Naive thymus-derived CD4-positive, alpha-beta T cell (primary cell): ENCODE measurements at places on chromosomes 5 and 9. TPM values are rescaled to one million over a fixed set of nuclear protein-coding genes. Genes with fewer than 3 reads are reported as not detected.

DNA sequence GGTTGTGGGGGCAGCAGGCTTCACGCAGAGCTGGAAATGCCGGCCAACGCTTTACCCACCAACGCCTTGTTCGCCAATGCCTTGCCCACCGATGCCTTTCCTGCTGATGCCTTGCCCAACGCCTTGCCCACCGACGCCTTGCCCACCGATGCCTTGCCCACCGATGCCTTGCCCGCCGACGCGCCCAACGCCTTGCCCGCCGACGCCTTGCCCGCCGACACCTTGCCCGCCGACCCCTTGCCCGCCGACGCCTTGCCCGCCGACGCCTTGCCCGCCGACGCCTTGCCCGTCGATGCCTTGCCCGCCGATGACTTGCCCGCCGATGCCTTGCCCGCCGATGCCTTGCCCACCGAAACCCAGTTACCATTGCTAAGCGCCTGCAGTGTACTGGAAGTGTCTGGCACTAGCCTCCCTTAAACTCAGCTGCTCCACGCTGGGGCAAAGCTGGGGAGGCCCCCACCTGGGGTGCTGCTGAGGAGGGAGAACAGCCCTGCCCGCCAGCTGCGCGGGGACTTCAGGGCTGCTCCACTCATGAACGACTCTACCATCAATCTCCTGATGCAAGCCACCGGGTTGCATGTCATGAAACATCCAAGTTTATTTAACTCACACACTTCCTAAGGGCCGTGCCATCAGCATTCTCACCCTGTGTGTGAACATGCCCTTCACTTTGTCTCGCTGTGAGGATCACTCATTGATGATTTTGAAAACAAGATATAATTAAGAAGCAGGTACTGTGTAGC is 1.8 kb downstream of the SLC6A18 start:
- no peaks in the 10 kb centered on the region for H3K27me3 ChIP-seq
- no peaks in the 10 kb centered on the region for H3K36me3 ChIP-seq
- no peak for DNase-seq
- H3K4me3 ChIP-seq, result no peak overlapping the region
- H3K4me1 ChIP-seq, result no peaks in the 10 kb centered on the region
- no peak overlapping the region for H3K27ac ChIP-seq

DNA sequence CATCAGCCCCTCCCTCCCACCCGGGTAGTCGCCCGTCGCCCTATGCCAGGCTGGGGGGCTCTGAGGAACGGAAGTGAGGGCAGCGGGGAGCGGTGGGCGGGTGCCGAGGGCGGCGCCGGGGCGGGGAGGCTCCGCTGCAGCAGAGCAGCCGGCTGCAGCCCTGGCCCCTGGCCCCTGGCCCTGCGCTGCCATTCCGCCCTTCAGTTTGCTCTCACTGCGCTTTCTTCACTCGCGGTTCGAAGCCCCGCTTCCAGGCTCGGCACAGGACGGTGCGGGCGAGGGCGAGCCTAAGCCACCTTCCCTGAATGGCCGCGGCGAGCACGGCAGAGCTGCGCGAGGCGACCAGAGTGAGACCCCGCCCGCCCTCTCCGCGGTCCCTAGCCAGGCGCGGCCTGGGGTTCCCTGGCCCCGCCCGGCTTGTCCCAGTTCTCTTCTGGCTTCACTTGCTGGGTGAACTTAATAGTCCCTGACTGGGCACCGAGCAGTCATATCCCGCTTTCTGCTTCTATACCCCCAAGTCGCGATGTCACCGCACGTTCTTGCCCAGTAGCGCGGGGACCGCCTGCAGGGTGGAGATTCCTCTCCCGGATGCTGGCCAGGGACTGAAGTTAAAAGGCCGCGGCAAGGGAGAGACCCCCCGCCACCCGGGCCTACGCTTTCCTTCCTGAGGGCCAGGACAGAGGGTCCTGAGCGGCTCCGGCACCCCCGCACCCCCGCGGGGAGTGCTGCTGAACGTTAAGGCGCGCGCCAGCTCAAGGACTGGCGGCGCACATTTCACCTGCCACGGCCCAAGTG is 623 bp upstream of the TRIM36 start:
- peaks cover 39% of the 10 kb centered on the region for H3K27me3 ChIP-seq
- H3K4me1 ChIP-seq, result peaks cover 9% of the 10 kb centered on the region

DNA sequence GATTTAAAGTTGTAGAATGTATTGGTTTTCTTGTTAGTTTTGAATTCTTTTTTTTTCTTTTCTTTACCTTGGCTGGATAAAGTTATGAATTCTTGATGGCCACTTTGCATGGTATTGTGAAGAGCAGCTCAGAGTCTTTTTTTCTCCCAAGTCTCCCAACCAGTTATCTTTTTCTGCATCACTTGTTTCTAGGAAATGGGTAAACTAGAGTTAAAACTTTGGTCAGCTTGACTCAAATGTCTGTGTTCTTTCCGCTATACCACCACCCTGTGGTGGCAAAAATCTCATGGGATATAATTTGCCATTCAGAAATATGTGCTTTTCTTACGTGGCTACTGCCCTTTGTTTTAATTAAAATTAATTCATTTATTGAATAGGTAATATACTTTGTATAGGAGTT is 113.2 kb downstream of the UNC13B start:
- H3K4me3 ChIP-seq, result no peak overlapping the region
- no peaks in the 10 kb centered on the region for H3K4me1 ChIP-seq
- H3K36me3 ChIP-seq, result no peaks in the 10 kb centered on the region
- no peaks in the 10 kb centered on the region for H3K27me3 ChIP-seq

DNA sequence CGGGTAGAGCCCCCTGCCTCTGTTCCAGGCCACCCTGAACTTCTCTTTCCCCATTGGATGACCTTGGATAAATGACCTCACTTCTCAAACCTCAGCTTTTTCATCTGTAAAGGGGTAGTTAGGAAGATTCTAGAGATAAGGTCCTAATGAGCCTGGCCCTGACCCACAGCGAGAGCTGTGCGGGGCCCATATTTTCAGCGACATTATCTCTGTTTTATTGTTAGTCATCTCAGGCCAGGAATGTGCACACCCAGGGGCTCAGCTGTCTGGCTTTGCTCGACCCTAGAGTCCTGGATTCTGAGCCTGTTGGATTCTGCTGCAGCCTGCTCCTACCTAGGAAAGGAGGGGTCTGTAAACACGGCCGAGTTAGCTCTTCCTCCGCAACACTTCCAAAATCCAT is 81.2 kb upstream of the LMX1B start:
- no peak for DNase-seq
- H3K4me1 ChIP-seq, result no peaks in the 10 kb centered on the region
- no peaks in the 10 kb centered on the region for H3K36me3 ChIP-seq
- no peak overlapping the region for H3K27ac ChIP-seq
- H3K4me3 ChIP-seq, result no peak overlapping the region

DNA sequence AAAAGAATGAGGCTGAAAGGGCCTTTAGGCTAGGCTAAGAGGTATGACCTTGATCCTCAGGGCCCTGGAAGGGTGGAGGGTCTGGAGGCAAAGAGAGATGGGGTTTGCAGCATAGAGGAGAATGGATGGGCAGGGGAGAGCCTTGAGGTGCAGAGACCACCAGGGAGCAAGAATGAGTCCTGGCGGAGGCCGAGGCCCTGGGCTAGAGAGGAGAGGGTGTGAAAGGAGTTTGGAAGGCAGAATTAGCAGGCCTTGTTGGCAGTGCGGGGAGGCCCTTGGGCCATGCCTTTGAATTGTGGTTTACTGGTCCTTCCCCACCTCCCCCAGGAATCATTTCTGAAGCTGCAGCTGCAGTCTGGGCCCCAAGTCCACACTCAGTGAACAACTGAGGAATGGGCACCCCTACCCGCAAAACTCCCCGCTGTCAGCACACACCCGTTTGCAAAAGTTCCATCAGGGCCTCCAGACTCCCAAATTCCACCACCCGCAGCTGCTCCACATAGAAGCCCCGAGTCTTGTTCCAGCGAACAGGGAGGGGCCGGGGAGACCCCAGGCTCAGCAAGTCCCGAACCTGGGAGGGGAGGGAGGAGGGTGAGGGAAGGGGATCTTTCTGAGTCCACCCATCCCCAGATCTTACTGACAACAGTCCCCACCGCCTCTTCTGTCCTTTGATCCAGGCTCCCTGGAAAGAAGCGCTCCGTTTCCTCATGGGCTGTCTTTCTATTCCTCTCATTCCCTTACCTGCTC is 2.1 kb downstream of the KIF12 start:
- no peak overlapping the region for H3K27ac ChIP-seq
- no peaks in the 10 kb centered on the region for H3K4me1 ChIP-seq
- no peaks in the 10 kb centered on the region for H3K27me3 ChIP-seq
- H3K36me3 ChIP-seq, result no peaks in the 10 kb centered on the region

DNA sequence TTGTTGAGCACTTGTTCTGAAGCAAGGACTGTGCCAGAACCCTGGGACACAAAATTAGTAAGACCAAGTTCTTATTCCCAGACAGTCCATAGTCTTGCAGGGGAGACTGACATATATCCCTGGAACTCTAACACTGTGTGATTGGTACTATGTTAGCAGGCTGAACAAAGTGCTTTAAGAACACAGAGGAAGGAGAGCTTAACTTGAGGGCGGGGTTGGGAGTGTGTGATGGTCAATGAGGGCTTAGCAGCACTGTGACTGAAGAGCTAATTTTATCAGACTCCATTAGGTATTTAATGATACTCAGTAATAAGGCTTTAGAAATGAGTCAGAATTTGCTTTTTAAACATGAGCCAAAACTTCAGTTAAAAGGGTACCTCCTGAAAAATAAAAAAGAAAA is 14.9 kb upstream of the SPATA24 start:
- H3K27me3 ChIP-seq, result no peaks in the 10 kb centered on the region
- H3K4me3 ChIP-seq, result no peak overlapping the region
- DNase-seq, result no peak
- H3K4me1 ChIP-seq, result peaks cover 21% of the 10 kb centered on the region
- no peaks in the 10 kb centered on the region for H3K36me3 ChIP-seq
- no peak overlapping the region for H3K27ac ChIP-seq

DNA sequence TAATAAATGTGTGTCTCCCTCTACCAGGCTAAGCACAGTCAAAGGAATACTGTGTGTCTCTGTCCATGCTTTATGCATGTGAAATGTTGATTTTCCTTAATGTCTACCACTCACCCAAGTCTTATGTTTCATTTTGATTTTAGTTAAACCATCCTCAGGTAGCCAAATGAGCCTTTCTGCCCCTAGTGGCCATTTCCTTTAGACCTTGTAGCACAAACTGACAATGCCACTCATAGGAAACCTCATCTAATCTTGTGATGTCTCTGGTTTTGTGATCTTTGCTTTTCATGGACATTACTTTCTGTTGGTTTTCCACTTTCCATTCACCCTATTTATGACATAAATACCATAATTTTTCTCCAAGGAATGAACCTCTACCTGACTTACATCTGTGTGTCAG is 820.8 kb downstream of the MAT2B start:
- no peak for DNase-seq
- no peaks in the 10 kb centered on the region for H3K27me3 ChIP-seq
- H3K4me3 ChIP-seq, result no peak overlapping the region
- H3K4me1 ChIP-seq, result no peaks in the 10 kb centered on the region

DNA sequence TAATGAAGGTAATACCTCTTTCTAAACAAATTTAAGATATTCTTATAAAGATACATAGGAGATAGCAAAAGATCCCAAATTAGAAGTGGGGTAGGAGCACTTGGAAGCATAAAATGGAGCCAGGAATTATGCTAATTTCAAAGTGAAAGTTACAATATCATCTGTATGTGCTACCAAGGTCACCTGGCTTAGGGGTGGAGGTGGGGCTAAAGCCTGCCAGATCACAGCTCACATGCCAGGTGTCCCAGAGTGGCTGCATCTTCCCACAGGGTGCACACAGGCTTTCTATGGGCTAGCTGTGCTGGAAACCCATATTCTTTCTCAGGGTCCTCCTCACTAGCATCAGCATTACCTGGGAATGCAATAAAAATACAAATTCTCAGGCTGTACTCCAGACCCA is 118.2 kb upstream of the TXNDC8 start:
- DNase-seq, result no peak
- H3K4me1 ChIP-seq, result no peaks in the 10 kb centered on the region
- H3K4me3 ChIP-seq, result no peak overlapping the region

- H3K4me1 ChIP-seq, result no peaks in the 10 kb centered on the region
- DNase-seq, result no peak
- H3K36me3 ChIP-seq, result no peaks in the 10 kb centered on the region
- H3K4me3 ChIP-seq, result no peak overlapping the region
Observed at GRCh38 chr9:126962336-126962735, 47.8 kb downstream of the RALGPS1 start.

DNA sequence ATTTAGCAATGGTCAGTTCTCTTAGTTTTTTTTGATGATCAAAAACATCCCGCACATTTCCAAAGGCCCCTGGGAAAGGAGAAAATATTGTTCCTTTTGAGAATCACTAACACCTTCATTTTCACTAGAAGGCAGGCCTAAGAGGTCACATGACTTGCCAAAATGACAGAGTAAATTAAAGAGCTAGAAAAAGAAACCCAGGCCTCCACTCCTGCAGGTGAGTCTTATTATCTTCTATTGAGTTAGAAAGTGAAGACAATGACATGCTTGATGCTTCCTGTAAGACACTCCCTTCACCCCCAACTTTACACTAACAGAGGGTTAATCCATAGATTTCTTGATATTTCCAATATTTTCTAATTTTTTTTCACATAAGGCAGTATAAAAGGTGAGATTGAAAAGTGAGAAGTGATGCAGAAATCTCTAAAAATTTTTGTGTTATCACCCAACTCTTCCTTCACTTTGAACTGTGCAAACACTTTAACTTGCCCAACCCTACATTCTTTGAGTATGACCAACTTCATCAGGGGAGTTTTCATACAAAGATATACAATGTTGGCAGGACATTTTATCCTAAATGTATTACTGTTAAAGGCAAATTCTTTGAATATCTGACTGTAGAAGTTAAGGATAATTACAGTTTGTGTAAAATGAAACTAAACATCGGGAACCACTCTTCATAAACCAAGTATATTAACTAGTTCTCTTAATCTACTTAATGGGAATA is 57.1 kb downstream of the SUB1 start:
- H3K27me3 ChIP-seq, result no peaks in the 10 kb centered on the region
- no peaks in the 10 kb centered on the region for H3K4me1 ChIP-seq
- no peak overlapping the region for H3K4me3 ChIP-seq
- no peaks in the 10 kb centered on the region for H3K36me3 ChIP-seq
- no peak for DNase-seq

GRCh38 chr9:33082128-33082527 is 5.7 kb upstream of the SMU1 start:
- DNase-seq, result peak; percentile 34
- no peaks in the 10 kb centered on the region for H3K36me3 ChIP-seq
- peak overlapping the region; percentile 0 for H3K27ac ChIP-seq
- peaks cover 21% of the 10 kb centered on the region for H3K4me1 ChIP-seq
- no peaks in the 10 kb centered on the region for H3K27me3 ChIP-seq
- no peak overlapping the region for H3K4me3 ChIP-seq

GRCh38 chr5:39417979-39418378 is 6.8 kb downstream of the DAB2 start:
- no peak overlapping the region for H3K4me3 ChIP-seq
- no peak overlapping the region for H3K27ac ChIP-seq
- H3K4me1 ChIP-seq, result no peaks in the 10 kb centered on the region
- no peaks in the 10 kb centered on the region for H3K27me3 ChIP-seq

Gene SNX24
- 2.6 TPM for total RNA-seq

Gene CAVIN4
- not detected for total RNA-seq

Gene MYMK
- not detected for total RNA-seq

Gene CNTFR
- not detected for total RNA-seq

Gene NEUROG1
- total RNA-seq, result not detected
